ENCODE measurements at places on chromosomes 3 and 15.

DNA sequence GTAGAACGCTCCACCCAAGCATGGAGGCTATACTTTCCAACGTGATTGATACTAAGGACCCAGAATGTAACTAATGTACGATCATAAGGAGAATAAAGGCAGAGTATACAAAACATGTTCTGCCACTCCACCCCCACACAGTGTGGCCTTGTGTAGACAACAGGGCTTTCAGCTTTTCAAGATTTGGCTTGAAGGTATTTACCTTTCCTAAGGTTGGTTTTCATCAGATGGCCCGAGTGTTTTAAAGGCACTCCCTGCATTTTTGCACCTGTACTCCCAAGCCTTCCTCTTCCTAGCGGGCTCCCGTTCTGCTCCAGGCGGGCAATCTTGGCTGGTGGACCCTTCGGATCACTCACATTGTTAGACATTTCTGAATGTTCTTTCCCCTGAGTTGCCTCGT is 4.6 kb downstream of the SATB1 start:
- peak; percentile 23 for DNase-seq

DNA sequence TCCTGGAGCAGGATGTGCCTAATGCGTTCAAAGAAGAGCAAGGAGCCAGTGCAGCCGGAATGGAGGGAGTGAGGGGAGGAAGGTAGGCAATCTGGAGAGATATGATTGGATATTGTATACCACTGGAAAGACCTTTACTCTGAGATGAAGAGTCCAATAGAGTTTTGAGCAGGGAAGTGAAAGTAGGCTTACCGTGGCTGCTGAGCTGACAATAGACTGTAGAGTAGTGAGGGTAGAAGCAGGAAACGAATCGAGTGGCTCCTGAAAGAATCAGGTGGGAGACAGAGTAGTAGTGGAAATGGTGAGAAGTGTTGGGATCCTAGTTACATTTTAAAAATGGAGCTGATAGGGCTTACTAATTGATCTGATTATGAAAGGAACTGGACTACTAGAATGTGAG is 51.8 kb upstream of the NUDT16 start:
- DNase-seq = no peak

DNA sequence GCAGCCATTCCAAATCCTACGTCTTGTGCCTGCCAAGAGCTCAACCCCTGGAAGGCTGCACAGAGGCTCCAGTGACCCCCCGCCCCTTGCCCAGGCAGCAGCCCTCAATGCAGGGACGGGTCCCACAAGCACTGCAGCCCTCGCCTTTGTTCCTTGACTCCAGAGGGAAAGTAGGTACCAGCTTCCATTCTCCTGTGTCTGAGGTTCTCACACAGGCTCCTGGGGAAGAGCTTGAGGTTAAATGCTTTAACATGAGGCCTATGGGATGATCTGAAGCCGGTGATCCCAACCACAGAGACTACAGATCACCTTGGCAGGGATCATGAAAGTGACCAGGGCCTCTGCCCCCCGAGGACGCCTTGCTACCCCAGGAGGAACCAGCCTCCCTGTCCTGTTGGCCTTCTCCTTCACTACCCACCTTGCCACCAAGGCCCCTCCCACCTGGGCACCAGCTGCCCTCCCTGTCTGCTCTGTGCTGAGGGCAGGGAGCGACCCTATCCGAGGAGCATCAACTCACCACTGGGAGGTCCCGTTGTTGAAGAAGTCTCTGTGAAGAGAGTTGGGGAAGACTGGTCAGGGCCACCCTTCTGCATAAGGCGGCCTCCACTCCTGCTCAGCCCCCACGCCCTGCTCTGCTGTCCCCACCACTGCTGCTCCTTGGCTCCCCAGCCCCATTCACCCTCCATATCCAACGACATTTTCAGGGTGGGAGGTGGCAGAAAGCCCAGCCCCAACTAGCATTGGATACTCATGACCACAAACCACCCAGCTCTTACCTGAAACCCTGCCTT is 95.3 kb downstream of the SEC22A start:
- DNase-seq = no peak

DNA sequence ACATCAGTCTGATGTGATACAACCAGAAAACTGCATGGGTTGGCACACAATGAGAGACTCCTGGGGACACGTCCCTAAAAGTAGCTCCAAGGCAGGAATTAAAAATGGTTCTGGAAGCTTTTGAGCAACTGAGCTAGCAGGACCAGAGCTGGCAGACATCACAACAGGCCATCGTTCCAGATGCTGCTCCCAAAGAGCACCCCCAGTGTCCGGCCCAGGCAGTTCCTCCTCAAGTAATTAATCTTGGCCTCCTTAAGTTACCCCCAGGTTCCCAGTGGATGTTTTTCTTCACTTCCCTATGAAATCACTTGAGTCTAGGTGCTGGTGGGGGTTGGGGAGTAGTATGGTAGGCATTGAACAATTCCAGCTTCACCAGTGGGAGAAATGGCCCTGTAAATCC is 711.6 kb downstream of the MECOM start:
- DNase-seq = no peak

DNA sequence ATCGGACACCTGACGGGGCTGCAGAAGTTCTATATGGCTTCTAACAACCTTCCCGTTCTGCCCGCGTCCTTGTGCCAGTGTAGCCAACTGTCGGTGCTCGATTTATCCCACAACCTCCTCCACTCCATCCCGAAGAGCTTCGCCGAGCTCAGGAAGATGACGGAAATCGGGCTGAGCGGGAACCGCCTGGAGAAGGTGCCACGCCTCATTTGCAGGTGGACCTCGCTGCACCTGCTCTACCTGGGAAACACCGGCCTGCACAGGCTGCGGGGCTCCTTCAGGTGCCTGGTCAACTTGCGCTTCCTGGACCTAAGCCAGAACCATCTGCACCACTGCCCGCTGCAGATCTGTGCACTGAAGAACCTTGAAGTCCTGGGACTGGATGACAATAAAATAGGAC is 9.8 kb upstream of the LRRC34 start:
- DNase-seq = no peak

DNA sequence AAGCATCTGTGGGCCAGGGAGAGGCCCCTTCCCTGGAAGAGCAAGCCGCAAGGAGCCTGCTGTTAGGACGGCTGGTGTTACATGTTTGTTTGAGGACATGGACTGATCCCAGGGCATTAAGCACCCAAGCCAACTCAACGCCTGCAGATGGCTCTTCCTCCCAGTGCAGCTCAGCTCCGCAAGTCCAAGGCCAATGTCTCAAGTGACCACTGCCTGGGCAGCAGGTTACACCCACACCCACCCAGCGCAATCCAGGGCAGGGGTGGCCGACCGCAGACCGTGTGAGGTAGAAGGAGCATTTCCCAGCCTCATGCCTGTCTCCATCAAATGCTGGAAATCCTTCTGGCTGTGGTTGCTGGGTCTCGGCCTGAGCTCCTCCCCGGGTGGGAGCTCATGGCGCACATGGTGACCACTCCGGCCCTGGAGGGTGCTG is 14.5 kb downstream of the GP5 start:
- DNase-seq = no peak

DNA sequence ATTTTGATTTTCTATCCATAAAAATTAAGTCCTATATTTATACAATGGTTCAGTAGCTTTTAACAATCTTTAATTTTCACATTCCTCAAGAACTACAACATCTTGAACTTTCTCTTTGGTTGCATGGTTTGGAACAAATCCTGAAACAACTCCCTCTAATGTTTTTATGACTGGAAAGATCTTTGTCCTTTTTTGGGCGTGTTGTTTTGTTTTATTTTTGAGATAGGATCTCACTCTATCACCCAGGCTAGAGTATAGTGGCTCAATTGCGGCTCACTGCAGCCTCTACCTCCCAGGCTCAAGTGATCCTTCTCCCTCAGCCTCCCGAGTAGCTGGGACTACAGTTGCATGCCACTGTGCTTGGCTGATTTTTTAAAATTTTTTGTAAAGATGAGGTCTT is 4.0 kb downstream of the STX19 start:
- no peak for DNase-seq

GRCh38 chr15:32123473-32123872 is 93.2 kb downstream of the CHRNA7 start:
- DNase-seq = no peak

DNA sequence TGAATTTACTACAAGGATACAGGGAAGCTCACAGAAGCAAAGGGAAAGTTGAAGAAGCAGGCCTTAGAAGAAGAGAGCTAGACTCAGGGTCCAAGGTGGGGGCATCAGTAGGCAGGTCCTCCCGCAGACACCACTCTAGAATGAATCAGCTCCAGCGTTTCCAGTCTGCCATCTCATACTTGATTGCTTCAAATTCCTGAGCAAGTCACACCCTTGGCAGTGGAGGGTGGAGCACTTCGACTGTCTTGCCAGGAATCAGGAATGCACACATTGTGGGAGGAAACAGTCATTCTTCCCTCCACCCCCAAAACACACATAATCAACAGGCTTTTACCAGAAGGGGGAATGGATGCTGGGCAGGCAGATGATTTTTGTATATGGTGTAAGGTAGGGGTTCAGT is 78.5 kb downstream of the CHCHD6 start:
- peak; percentile 42 for DNase-seq

- DNase-seq = no peak
Observed at GRCh38 chr15:37902126-37902525, 32.3 kb upstream of the TMCO5A start.

DNA sequence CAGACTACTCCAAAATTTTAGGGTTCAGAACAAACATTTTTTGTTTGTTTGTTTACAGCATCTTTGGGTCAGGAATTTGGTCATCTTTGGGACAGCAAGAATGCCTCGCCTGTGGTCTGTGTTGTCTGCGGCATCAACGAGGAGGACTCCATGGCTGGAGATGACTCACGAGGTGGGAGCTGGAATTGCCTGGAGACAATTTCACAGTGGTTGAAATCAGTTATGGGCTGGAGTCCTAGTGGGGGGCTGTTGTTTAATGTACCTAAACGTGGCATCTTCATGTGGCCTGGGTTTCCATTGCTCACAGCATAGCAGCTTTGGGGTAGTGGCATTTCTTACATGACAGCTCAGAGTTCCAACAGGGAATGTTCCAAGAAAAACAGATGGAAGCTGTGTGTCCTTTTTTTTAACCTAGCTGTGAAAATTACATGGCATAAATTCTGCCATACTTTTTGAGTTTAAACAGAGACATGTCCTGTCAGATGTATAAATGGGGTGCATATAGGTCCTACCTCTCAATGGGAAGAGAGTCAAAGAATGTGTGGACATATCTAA is 507.3 kb upstream of the CBLB start:
- no peak for DNase-seq

GRCh38 chr3:69669070-69669469 is 70.2 kb upstream of the MITF start:
- no peak for DNase-seq

DNA sequence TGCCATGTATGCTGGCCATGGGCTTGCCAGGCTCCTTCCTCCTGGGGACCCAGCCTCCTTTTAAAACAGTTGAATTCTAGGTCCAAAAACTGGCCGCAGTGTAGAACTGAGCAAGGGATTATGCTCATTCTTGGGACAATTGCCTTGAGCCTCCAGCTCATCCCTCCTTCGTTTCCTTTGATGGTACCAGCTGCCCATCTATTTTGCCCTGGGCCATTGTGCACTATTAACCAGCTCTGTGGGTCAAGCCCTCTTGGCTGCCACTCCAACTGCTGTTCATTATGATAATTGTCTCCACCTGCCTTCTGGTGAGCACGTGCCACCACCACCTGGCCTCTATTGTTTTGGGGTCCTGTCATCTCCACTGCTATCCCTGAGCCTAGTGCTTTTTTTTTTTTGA is 75.8 kb upstream of the SYN2 start:
- DNase-seq = no peak

DNA sequence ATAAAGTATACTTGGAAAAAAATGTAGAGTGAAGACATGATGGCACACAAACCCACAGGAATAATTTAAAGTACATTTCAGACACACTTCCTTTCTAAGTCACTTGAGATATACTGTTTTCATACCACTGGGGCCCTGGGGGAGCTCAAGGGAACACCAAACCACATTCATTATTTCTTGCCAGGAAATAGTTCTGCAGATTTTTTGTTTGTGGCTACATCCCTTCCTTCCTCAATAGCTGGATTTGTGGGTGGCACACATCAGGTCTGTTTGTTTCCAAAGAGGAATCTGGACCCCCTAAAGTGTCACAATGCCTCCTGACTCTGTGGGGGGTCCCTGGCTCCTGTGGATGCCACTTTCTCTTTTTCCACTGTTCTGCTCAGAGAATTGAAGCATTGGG is 153.5 kb upstream of the COL8A1 start:
- no peak for DNase-seq

DNA sequence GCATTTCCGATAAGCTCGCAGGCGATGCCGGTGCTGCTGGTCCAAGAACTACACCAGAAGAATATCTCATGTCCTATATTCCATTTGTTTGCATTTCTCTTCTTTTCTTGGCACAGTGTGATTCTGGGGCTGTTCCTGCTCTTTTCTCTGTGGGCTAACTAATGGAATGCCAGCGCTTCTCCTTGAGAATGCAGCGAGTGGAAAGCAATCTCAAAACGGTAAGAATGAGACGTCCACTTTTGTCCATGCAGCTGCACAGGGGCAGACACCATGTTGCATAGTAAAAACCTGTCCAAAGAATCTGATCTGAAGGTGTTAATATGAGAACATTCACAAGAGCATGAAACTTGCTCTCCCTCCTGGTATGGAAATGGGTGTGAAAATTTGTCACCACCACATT is 6.6 kb upstream of the CHRNA3 start:
- DNase-seq = no peak

DNA sequence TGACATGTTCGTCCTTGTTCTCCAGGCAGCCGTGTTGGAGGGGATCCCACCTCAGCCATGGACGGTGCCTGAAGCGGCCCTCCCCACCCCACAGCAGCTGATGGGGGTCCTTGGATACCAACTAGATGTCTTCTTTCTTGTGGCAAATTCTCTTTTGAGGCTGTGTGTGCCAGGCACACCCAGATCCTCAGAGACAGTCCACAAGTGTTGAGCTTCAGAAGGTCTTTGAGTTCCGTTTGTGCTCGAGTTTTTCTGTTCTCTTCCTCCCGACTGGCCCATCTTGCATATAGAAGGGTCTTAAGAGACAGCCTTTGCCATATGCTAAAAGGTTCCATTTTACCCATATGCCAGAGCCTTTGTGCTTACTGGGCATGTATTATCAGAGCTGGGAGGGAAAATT is 227.4 kb downstream of the THSD4 start:
- no peak for DNase-seq

DNA sequence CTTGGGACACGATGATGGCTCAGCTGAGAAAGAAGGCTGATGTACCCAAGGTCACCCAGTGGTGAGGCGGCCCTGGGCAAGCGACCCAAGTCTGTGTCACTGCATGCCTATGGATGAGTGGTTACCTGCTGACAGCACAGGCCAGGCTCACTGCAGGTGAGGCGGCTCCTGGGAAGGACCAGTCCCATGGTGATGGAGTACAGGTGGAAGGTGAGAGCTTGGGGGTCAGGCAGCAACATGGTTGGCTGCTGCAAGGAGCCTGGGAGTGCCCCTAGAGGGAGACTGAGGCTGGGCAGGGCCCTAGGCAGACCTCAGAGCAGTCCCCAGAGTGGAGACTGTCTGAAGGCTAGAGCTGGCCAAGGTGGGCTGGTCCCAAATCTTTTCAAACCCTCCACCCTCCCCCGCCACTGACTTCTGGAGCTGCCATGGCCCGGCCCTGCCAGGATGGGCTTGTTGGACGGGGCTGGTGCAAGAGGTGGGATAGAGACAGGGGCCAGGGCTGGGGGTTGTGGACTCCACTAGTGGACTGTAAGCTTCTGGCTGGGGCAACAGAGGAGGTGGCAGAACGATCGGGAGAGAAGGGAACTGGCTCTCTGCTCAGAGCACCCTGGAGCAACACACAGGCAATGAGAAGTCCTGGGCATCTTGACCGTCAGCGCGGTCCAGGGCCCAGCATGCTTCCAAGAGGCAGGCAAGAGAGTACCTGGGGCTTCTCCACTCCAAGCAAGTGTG is 72.5 kb upstream of the SLC6A11 start:
- DNase-seq = no peak

GRCh38 chr3:128226186-128226725 is 73.0 kb downstream of the EEFSEC start:
- DNase-seq = no peak
